Activated CD4-positive, alpha-beta memory T cell treated with anti-CD3 and anti-CD28 coated beads for 36 hours (primary cell): ENCODE measurements at places on chromosomes 2 and 18.

- H3K36me3 ChIP-seq = no peaks in the 10 kb centered on the region
- H3K4me3 ChIP-seq = no peak overlapping the region
- no peak overlapping the region for H3K27ac ChIP-seq
Measured at GRCh38 chr2:71173096-71173495, 42.7 kb downstream of the MPHOSPH10 start.

- H3K27ac ChIP-seq = no peak overlapping the region
- no peak overlapping the region for H3K4me3 ChIP-seq
- H3K4me1 ChIP-seq = no peaks in the 10 kb centered on the region
Measured at GRCh38 chr2:147469471-147469870, 375.4 kb upstream of the ACVR2A start.

- H3K27me3 ChIP-seq = no peaks in the 10 kb centered on the region
- no peaks in the 10 kb centered on the region for H3K36me3 ChIP-seq
Measured at GRCh38 chr2:212088353-212088752, 450.2 kb downstream of the ERBB4 start.

- H3K4me1 ChIP-seq = peaks cover 15% of the 10 kb centered on the region
- H3K4me3 ChIP-seq = no peak overlapping the region
- DNase-seq = no peak
- H3K36me3 ChIP-seq = peaks cover 3% of the 10 kb centered on the region
- no peaks in the 10 kb centered on the region for H3K27me3 ChIP-seq
Measured at GRCh38 chr2:158497486-158497885, 40.7 kb downstream of the PKP4 start.

- H3K4me1 ChIP-seq = peaks cover 30% of the 10 kb centered on the region
- peaks cover 66% of the 10 kb centered on the region for H3K27me3 ChIP-seq
- no peak overlapping the region for H3K27ac ChIP-seq
- no peak for DNase-seq
Measured at GRCh38 chr2:66437691-66438497, 3.0 kb downstream of the MEIS1 start.
